Activated CD8-positive, alpha-beta memory T cell treated with anti-CD3 and anti-CD28 coated beads, Interleukin-2, amount 50 U/mL, for 48 hours (primary cell): ENCODE measurements at places on chromosomes 5 and 9.

GRCh38 chr5:68306361-68307014 lies 90.9 kb downstream of the PIK3R1 start:
- no peak for DNase-seq

GRCh38 chr5:150155258-150156026 lies at the start of gene PDGFRB:
PDGFRB (minus strand) TSS chr5:150155845; CDS start chr5:150137047, 18,798 bp downstream.
- DNase-seq, result peak; percentile 68

GRCh38 chr5:80255431-80255810 lies 427 bp downstream of the SERINC5 start:
- DNase-seq, result peak; percentile 79

DNA sequence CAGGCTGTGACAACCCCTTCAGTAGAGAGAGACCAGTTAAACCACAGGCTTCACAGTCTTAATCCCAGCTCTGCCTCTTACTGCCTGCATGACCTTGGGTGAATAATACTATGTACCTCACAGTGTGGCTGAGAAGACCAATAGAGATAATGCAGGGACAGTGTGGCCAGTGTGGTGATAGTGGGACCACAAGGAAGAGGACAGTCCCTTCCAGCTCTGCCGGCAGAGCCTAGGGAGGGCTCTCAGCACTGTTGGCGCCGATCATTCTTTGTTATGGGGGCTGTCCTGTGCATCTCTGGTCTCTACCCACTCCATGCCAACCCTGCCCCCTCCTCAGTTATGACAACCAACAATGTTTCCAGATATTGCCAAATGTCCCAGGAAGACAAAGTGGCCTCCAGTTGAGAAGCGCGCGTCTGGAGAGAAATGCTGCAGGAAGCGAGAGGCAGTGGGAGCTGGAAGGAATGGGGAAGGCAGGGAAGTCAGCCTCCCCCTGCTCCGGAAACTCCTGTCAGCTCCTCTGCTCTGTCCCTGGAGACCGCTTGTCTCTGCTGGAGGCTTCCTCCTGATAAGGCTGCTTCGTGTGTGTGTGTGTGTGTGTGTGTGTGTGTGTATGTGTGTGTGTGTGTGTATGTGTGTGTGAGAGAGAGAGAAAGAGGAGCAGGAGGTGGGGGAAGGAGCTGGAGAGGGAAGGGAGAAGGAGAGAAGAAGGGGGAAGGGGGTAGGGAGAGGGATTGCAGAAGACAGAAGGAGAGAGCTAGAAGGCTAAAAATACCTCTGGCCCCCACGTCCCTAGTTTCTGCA lies 31.8 kb upstream of the FABP6 start:
- no peak for DNase-seq

- peak; percentile 85 for DNase-seq
Observed at GRCh38 chr5:181261320-181262049, 542 bp upstream of the TRIM52 start.

GRCh38 chr5:55985181-55985580 lies 9.6 kb downstream of the IL6ST start:
- no peak for DNase-seq

- DNase-seq, result no peak
Observed at GRCh38 chr5:59487772-59488729, 405.5 kb downstream of the PDE4D start.

- peak; percentile 40 for DNase-seq
Observed at GRCh38 chr5:150116667-150117400, 30.5 kb upstream of the CSF1R start.

GRCh38 chr9:85420750-85421149 lies 321.0 kb downstream of the AGTPBP1 start:
- DNase-seq, result no peak

DNA sequence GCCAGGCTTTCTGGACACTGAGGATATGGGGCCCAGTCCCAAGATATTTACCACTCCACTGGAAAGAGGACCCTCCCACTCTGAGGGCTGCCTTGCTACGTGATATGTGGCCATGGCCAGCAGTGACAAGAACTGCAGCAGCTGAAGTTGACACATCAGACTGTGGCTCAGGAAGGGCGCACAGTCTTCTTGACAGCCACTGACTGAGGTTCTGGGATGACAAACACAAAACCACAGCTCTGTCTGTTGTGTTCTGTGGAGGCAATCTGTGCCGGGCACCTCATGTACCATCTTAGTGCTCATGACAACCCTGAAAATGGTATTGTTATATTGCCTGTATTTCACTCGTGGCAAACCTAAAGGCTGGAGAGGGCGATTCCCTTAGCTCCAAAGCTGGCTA lies 16.9 kb downstream of the FSTL4 start:
- DNase-seq, result no peak

DNA sequence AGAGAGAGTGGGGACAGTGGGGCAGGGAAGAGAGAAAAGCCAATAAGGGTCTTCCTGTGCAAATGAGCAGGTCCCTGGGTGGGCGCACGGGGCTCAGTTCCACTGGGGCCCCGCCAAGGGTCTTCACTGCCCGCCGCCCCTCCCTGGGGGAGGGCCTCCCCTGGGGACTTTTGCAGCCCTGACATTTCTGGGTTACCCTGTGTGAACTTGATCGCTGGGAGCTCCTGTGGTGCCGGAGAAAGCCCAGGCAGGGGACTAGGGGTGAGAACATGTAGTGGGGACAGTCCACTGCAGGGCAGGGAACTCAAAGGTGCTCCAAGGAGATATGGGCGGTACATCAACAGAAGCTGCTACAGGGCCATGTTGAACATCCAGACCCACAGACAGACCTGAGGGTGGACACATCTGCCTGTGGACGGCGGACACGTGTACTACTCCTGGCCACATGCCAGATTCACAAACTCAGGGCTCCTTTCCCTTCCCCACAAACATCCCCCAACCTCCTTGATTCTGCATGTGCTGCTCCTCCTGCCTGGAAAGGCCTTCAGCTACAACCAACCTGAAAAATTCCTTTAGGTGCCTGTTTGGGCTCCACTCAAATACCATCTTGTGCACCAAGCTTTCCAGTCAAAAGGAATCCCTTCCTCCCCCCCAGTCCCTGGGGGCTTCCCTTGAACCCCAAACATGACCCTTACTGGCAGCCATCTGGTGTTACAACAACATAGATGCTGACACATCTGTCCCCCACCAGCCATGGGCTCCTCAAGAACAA lies 43.0 kb upstream of the NEK6 start:
- peak; percentile 52 for DNase-seq

DNA sequence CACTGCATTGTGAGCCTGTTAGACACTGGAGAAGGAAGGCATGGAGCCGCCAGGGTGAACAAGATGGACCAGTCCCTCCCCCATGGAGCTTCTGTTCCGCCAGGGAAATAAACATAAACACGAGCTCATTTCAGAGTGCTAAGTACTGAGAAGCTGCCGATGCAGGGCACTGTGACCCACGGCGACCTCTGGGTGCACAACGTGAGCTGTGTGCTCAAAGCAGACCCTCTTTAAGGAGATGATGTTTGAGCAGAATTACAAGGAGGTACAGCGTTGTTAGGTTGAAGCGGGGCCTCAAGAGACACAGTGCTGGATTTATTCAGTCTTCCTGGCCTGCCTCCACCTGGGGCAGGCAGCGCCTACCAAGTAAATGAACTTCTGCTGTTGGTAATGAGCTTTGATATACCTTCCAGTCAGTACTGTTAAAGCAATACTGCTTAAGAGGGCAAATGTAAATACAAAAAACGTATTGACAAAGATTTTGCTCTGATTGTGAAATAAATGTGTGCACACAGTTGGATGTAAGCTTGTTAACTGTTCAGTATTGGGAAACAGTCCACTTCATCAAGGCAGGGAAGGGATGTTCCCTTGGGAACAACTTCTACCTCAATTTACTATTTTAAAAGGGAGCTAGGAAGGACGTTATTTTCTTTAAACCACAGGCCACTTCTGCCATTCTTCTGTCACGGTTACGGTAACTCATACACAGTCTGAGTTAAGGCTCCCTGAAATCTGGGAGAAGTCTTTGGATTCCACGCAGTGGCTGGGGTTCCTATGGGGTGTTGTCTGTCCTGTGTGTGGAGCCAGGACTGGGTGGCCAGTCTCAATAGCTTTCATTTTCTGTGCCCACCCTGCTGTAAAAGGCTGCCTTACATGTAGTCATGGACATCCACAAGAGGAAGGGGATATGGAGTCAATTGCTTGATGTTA lies 48.9 kb upstream of the DMRT1 start:
- no peak for DNase-seq

- DNase-seq, result no peak
Observed at GRCh38 chr9:14081745-14082144, 232.2 kb downstream of the NFIB start.

GRCh38 chr5:141050622-141051520 lies at the start of gene PCDHB1:
PCDHB1 (plus strand) TSS chr5:141051374; CDS start chr5:141051471, 97 bp downstream.
- no peak for DNase-seq
